ENCODE measurements at places on chromosomes 7 and 10. TPM values are rescaled to one million over a fixed set of nuclear protein-coding genes. Genes with fewer than 3 reads are reported as not detected.

DNA sequence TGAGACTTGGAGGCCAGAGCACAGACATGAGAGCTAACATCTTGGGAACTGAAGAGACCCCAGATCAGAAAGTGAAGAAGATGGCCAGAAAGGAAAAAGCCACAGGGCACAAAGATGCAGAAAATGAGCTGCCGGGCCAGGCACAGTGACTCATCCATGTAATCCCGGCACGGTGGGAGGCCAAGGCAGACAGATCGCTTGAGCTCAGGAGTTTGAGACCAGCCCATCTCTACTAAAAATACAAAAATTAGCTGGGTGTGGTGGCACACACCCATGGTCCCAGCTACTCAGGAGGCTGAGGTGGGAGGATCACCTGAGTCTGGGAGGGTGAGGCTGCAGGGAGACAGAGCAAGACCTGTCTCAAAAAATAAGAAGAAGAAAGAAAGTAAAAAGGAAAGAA, 81.4 kb upstream of the MGMT start:
- no peak for DNase-seq

DNA sequence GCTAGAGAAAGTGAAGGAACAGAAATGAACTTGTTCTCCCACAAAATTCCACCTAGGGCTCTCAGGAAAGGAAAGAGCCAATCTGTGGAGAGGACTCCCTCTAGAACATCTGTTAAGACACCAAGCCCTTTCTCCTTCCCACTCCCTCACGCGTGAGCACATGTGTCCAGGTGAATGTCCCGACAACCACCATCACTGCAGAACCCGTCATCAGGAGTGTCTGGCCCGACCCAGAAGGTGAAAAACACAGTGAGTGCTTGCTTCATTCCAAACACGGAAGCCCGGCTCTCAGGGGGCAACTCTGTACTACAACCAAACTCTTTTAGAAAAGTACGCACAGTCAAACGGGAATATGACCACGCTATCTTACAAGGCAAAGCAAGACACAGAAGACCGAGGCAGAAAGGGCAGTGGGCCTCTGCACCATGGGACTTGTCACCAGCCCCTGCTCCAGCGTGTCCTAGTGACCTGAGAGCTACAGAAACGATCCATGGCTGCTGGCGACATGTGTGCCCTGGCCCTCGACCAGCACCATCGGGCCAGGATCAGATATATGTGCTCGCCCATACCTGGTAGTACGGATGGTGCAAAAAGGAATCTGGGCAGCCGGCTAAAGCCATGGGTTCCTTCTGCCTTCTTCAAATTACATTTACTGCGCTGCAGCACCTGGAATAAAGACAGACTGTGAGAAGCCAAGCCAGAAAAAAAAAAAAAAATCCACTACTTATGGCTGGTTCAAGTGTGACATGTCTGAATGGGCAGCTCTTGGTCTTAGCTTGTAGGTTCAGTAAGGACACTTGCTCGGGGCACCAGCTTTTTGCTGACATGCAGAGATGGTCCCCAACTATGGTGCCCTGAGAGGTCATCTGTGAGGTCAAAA, 50.8 kb downstream of the GRB10 start:
- no peak for DNase-seq

DNA sequence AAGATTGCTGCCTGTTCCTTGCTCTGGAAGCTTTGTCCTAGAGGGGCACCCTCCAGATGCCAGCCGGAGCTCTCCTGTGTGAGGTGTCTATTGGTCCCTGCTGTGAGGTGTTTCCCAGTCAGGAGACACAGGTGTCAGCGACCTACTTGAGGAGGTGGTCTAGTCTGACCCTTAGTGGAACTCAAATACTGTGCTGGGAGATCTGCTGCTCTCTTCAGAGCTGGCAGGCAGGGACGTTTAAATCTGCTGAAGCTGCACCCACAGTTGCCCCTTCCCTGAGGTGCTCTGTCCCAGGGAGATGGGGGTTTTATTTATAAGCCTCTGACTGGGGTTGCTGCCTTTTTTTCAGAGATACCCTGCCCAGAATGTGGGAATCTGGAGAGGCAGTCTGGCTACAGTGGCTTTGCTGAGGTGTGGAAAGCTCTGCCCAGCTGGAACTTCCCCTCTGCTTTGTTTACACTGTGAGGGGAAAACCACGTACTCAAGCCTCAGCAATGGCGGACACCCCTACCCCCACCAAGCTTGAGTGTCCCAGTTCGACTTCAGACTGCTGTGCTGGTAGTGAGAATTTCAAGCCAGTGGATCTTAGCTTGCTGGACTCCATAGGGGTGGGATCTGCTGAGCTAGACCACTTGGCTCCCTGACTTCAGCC, 119.2 kb downstream of the PPP1R9A start:
- no peak for DNase-seq

DNA sequence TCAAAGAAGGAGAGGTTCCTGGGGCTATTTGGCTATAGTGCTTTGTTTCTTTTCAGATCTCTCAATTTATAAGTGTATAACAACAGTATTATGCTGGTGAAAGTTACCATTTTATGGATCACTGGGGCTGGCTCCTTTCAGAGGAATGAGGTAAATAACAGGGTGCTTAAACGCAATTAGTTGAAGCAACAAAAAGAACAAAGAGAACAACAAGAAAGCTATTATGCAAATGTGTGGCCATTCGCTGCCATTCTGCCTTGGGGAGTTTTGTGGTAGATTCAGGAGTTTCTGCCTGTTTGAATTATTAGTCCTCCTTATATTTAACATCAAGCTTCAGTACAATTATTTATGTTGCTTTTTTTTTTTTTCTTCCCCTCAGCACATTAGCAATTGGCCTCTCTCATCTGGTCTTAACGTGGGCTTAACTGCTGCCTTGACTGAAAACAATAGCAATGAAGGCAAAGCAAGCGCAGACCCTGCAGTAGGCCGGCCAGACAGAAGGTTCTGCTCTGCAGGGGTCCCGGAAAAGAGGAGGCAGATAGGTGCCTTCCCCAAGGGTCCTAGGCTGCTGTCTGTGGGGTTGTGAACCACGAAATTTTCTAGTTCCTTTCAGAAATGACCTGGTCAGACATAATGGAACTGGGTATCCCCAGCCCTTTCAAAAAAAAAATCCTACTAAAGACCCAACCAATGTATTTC, 339.9 kb upstream of the PODXL start:
- DNase-seq: no peak

Gene FXYD4
- total RNA-seq: not detected

DNA sequence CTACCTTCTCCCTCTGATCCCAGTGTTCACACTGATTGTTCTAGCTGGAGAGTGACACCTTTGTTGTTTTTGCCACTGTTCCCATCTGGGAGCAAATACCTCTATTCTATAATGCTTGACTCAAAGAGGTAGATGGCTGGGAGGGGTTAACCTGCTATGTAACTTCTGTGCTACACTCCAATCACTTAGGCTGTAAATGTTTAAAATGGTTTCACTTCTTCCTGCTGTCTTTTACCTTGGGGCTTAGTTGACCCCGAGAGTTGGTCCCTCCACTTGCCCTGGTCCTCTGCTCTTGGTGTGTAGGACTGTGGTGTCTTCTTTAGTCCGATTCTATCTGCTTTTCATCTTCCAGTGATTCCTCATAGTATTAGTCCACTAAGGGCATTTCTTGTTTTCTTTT, 22.3 kb downstream of the KLHDC10 start:
- no peak for DNase-seq

Gene CRTAC1
- total RNA-seq: not detected

- DNase-seq: no peak
Observed at GRCh38 chr7:75985518-75986146, 8.8 kb downstream of the TMEM120A start.

DNA sequence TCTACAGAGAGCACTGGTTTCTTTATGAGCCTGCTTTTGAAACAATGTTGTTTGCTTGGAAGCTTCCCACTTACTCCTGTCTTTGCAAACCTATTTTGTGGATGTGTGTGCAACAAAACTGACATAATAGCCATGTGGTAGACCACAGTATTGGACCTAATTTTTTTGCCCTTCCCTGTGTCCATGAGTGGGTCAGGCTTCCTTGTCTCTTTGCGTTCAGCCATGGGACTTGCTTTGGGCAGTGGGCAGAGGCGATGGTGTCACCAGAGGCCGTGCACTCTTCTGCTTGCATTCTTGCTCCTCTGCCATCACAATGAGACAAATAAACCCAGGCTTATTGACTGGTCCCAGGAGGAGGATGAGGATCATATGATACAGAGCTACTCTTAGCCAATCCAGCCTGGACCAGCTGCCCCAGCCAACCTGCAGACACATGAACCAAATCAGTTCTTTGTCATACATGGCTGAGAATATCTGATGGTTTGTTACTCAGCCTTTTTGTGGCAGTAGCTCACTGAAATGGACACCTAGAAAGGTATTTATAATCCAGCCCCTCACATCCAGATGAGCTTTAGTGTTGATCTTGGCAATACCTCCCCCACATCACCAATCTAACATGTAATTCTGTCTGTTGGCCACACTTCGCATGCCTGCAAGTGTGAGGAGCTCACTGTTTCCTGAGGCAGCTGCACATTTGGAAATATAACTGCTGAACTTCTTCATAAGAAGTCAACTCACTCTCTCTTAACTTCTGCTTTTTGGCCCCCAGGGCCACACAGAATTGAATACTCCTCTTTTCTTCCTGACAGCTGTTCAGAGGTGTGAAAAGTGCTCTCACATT, 427.8 kb upstream of the ZMIZ1 start:
- DNase-seq: no peak

Gene SAMD9L
- 9.3 TPM for total RNA-seq

Gene ADAMTS14
- total RNA-seq: not detected

Gene ANXA8
- 0.57 TPM for total RNA-seq

GRCh38 chr7:51226063-51226755, 90.4 kb downstream of the COBL start:
- no peak for DNase-seq

Gene NEUROG3
- not detected for total RNA-seq

GRCh38 chr10:8272794-8273425, 218.4 kb downstream of the GATA3 start:
- DNase-seq: no peak

All from HFFc6 (cell line).